ENCODE measurements at places on chromosomes 4 and X.

DNA sequence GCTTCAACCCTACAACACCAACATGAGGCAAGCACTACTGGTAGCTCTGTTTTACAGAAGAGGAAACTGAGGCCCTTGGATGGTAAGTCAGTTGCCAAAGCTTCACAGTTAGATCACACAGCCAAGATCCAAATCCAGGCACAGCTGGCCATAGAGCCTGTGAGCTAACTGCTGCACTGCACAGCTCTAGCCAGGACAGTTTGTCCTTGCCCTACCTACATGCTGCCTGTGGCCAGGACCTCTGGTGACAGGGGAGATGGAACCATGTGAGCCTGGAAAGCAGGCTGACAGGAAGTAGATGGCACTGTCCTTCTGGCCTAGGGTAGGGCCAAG, 257.8 kb downstream of the FBXW7 start:
- no peak for DNase-seq

DNA sequence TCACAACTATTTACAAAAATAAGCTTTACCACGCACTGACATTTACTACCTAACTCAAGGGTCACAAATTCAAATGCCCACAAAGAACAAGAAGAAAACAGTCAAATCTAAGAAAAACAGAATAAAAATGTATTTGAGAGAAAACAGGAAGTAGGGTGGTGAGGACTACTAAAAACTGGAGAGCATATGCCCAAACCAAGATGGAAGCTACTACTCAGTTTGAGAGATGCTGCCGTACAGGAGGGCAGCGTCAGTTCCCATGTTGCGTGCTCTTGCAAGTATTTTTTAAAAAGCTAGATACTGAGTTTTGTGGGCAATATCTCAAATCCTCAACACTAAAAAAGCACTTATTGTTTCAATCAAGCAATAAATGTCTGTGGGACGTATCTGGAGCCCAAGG, 16.2 kb downstream of the HNRNPD start:
- no peak for DNase-seq

- no peak for DNase-seq
Observed at GRCh38 chr4:173492315-173492714, 37.7 kb downstream of the HAND2 start.

GRCh38 chrX:129006491-129006890, 516.8 kb downstream of the SMARCA1 start:
- DNase-seq: no peak

DNA sequence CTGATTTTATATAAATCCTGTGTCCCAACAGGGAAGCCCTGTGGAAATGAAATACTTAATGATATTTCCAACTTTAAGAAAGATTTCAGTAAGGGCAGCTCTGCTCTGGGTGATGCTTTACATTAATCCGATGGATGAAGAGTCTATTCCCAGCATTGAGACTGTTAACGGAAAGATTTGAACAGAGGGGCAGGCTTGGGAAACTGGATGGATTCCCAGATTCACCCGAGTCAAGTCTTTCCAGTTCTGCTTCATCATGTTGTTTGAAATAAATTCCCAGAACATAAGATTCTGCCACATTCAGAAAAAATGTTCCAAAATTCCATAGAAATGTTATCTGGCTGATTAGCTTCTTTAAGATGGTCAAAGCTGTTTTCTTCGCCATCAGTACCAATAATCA, 246.0 kb downstream of the FBXW7 start:
- DNase-seq: no peak

GRCh38 chr4:174157106-174157607, 126.3 kb downstream of the FBXO8 start:
- no peak for DNase-seq

DNA sequence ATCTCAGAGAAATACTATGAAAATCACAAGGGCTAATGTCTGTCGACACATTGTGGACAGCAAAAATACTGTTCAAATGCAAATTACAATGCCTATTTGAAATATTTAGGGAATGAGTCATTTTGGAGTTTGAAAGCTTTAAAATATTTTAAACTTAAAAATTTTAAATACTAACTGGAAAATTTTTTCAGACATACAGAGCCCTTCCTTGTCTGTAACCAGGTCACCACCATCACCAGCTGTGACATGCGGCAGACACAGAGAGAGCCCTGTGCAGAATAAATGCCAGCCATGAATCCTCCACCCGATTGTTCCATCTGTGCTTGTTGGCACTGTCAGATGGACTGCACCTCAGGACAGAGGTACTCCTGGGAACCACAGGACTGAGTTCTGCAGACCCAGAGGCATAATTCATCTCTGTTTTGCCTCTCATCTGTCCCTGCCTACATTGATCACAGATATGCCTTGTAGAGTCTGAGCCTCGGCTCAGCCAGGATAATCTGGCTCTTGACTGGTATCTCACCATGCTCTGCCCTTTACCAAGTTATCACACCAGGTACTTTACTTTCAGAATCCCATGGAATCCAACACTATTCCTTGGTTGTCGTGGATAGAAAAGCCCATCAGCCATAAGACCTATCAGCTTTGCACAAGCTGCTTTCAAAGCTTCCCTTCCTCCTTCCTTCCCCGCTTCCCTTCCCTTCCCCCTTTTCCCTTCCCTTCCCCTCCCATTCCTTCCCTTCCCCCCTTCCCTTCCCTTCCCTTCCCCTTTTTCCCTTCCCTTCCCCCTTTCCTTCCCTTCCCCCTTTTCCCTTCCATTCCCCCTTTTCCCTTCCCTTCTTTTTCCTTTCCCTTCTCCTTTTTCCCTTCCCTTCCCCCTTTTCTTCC, 67.2 kb downstream of the TBC1D9 start:
- no peak for DNase-seq

DNA sequence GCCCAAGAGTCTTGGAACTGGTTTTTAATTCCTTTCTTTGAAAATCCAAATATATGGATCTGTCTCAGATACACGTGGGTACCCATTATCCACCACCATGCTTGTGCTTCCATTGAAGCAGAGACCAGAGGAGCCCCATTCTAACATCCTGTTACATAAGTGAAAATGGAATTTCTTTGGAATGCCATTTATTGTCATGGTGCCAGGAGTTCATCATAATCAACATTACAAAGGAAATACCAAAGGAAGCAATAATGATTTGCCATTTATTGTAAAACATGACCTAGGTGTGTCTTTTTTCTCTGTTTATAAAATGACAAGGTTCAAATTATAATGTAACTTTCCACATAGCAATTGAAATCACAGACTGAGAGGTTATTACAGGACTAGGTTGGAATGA, 61.7 kb downstream of the PALLD start:
- DNase-seq: no peak

DNA sequence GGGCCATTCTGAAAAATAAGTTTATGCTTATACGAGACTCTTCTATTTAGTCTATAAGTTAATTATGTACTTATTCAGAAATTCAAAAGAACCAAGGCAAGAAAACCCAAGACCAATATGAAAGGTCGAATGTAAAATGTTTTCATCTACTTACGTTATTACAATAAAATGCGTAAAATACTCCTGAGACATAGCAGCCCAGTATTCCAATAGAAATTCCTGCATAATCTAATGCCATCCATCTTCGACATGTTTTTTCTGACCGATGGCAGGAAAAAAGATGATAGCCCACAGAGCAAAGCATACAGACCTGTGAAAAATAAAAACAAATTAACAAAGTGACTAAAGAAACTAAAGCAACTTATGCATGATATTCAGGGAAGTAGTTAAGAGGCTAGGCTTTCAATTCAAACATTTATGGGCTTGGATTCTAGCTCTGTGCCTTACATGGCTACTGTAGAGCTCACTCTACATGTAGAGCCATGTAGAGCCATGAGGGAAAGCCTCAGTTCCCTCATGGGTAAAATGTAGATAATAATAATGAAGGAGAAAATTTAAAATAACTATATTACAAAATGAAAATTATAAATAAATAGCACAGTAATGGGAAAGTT, 9.1 kb downstream of the PAQR3 start:
- DNase-seq: no peak

DNA sequence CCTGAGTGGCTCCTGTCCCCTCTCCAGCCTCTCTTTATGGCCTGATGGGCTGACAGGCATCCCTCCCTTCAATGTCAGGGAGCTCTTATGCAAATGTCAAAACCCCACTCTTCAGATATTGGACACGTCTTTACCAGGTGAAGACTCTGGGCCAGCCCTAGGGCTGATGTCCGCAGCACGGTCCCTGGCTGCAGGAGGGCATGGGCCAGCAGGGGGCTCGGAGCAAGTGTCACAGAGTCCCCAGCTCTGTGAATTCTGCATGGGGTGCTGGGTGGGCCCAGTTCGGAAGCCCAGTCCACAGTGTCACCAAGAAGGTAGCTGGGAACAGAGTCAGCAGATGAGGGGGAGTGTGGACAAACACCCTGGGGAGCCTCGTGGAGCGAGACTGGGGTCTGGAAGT, 39.6 kb upstream of the PSAPL1 start:
- no peak for DNase-seq

DNA sequence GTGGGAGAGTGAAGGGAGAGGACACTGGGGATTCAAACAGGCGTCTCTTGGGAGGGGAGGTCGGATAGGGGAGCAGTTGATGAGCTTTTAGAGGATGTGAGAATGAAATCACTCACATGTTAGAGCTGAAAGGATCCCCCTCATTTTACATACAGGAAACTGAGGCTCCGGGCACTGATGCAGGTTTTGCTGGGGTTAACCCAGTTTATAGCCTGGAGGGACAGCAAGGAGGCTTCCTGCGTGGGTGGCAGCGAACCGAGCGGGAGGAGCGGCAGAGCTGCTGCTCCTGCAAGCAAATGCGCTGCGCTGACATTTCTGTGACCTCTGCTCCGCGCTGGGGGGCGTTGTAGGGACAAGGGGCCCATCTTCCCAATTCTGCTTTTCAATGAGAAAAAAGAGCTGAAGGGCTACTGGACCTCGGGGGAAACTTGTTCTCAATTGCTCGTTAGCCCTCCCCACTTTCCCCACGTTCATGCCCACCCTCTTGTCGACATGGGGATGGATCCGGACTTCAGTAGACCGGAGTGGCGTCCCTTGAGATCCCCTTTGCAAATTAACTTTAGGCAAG, 1.2 kb upstream of the NEUROG2 start:
- no peak for DNase-seq

- peak; percentile 63 for DNase-seq
Observed at GRCh38 chrX:150692831-150693724, at the start of gene MTMR1. Gene MTMR1, plus strand, starts transcription at chrX:150693396. Its CDS starts 135 bp downstream, at chrX:150693531.

DNA sequence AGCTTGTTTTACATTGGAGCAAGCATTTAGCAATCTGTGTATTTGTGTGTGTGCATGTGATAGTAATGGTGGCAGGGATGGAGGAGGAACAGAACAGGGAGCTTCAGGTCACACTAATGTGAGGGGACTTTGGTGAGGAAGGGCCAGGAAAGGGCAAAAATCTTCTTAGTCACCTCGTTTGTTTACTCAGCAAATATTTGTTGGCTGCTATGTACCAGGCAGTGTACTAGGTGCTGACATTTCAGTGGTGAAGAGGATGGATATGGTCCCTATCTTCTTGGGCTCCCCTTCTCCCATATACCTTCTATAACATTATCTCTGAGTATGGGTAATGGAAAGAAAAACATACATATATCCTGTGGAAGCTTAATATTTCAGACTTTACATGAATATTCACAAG, 48.5 kb upstream of the HDAC8 start:
- no peak for DNase-seq

DNA sequence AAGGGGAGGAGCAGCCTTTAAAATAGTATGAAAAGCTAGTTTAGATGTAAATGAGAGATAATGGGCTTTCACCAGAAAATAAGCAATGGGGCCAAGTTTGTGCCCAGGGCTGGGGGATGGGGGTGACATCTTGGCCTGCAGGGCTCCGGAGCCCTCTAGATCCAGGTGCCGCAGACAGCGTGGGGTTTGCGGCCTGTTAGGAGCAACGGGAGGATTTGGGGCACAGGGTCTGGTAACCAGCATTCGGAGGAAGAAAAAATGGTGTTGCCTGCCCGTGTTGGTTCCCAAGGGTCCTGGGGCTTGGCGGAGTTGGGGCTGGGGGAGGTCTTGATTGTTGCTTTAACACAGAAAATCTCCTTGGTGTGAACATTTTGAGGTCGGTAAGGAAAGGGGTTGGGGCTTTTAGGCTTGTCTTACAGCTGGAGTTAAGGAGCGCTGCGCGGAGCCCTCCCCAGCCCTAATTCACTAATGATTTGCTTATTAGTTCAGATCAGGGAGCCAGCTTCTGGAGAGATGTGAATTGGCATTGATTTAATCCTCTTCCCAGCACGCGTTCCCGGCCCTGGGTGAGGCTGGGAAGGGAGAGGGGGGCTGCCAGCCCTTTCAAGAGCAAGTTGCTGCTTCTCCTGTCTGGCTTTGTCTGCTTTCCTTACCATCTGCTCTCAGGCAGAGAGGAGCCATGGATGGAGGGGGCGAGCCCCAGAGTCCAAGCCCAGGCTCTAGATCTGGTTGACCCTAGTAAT, 443.4 kb downstream of the BCOR start:
- no peak for DNase-seq

GRCh38 chr4:146495269-146495668, 26.5 kb downstream of the SLC10A7 start:
- no peak for DNase-seq

DNA sequence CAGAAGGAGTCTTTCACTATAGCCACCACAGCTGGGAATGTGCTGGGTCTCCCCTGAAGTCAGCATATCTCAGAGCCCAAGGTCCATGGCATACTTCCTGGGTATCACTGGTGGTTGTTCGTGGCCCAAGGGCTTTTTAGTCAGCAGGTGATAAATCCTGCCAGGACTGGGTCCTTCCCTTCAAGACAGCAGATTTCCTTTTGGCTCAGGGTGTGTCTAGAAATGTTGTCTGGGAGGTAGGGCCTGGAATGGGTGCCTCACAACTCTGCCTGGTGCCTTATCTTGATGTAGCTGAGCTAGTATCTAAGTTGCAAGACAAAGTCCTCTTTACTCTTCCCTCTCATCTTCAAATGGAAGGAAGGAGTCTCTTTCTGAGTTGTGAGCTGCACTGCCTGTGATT, 102.4 kb upstream of the TMLHE start:
- no peak for DNase-seq

GRCh38 chr4:26081795-26082498, 167.9 kb downstream of the SMIM20 start:
- DNase-seq: peak; percentile 15

GRCh38 chrX:23765868-23766267, 17.1 kb upstream of the SAT1 start:
- no peak for DNase-seq

GRCh38 chr4:81173213-81173612, 41.8 kb downstream of the PRKG2 start:
- no peak for DNase-seq

DNA sequence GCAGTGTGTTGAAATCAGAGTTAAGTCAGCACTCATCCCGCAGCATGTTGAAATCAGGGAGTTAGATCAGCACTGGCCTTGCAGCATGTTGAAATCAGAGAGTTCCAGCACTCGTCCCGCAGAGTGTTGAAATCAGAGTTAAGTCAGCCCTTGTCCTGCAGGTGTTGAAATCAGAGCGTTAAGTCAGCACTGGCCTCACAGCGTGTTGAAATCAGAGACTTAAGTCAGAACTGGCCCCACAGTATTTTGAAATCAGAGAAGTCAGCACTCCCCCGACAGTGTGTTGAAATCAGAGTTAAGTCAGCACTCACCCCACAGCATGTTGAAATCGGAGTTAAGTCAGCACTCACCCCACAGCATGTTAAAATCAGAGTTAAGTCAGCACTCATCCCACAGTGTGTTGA, 10.9 kb upstream of the UVSSA start:
- DNase-seq: no peak

- DNase-seq: no peak
Observed at GRCh38 chrX:136825771-136826170, 45.0 kb upstream of the ARHGEF6 start.

Measured in naive thymus-derived CD8-positive, alpha-beta T cell (primary cell).